Suprapubic skin (tissue), 4 donors: ENCODE measurements at places on chromosomes 3 and 15.

DNA sequence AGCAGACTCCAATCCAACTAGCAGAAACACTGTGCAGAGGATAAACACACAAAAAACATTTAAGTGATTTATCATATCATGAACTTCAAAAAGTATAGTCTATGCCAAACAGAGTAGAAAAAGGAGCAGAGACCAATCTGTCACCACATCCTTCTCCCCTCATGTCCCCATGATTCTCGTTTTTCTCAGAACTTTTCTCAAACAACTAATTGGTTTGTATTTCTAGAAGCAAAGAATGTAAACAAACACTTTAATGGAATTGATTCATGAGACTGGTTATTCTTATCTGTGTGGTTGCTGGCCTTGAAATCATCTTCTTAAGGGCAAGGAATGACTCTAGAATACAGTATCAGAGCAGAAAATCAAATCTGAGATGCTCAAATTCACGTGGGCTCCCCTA, 294.2 kb upstream of the THBS1 start:
- H3K4me1 ChIP-seq = no peaks in the 10 kb centered on the region
- DNase-seq = no peak
- H3K4me3 ChIP-seq = no peak overlapping the region
- H3K27me3 ChIP-seq = no peaks in the 10 kb centered on the region
- no peaks in the 10 kb centered on the region for H3K36me3 ChIP-seq

DNA sequence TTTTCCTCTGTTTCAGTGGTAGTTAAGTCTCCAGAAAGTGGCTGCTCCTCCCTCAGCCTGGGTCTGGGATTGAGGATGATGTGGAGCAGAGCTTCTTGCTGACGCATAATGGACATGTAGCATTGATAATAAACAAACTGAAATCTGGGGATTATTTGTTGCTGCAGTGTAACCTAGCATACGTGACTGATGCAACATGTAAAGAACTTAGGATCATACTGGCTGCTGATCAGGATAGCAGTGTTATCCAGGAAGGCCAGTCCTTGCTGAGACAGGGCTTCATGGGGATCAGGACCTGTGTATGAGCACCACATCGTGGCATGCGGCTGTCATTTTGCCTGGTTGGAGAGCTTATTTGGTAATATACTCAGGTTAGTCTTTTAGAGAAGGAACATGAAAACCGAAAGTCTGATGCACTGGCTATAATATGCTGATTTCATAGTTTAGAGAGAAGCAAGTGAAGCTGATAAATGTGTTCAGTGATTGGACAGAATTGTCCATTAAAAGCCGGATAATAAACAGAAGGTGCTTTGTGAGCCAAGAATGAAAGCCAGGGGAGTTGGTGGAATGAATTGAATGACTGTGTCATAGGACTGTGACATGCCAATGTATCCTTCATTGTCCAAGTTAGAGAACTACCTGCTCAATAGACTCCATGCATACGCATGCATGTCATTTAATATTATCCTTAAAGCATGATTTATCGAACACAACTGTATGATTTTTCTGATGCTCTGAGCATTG, 4.1 kb downstream of the MINAR1 start:
- no peaks in the 10 kb centered on the region for H3K36me3 ChIP-seq
- peaks cover 42% of the 10 kb centered on the region for H3K27me3 ChIP-seq
- no peak for DNase-seq
- H3K27ac ChIP-seq = no peak overlapping the region
- H3K4me3 ChIP-seq = no peak overlapping the region

GRCh38 chr3:194592798-194593752, 40.1 kb downstream of the TMEM44 start:
- H3K4me1 ChIP-seq = peaks cover 23% of the 10 kb centered on the region
- no peak overlapping the region for H3K4me3 ChIP-seq
- peak overlapping the region; percentile 56 for H3K27ac ChIP-seq
- H3K36me3 ChIP-seq = peaks cover 4% of the 10 kb centered on the region
- DNase-seq = no peak

GRCh38 chr3:116029266-116029665, 406.0 kb downstream of the GAP43 start:
- no peak overlapping the region for H3K27ac ChIP-seq
- H3K4me1 ChIP-seq = no peaks in the 10 kb centered on the region
- H3K27me3 ChIP-seq = no peaks in the 10 kb centered on the region

DNA sequence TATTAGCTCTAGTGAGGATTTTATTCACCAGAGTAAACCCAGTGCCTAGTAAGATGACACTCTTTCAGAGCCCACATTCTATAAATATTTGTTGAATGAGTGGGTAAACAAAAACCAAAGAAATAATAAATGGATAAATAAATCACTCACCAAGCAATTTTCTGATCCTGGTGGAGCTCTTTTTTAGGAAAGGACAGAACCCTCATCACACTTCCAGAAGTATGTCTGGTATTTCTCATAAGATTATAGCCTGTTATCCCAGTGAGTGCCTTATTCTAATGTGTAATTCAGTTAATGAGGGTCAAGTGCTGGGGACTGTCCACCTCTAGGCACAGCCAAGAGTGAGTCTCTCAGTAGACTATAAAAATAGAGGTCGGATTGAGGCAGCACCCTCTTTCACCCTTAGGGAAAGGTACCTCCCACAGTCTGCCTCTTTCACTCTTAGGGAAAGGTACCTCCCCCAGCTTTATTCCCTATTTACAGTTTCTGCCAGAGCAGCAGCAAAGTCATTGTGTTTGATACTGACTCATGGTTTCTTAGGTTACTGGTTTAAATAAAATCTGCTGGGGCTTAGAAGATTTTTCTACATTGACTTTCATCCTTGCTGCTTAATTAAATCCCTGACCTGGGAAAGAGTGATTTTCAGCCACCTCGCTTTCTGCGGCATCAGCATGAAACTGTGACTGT, 145.0 kb downstream of the STAC start:
- H3K27me3 ChIP-seq = no peaks in the 10 kb centered on the region
- H3K36me3 ChIP-seq = no peaks in the 10 kb centered on the region
- H3K4me1 ChIP-seq = no peaks in the 10 kb centered on the region
- no peak for DNase-seq
- no peak overlapping the region for H3K4me3 ChIP-seq

DNA sequence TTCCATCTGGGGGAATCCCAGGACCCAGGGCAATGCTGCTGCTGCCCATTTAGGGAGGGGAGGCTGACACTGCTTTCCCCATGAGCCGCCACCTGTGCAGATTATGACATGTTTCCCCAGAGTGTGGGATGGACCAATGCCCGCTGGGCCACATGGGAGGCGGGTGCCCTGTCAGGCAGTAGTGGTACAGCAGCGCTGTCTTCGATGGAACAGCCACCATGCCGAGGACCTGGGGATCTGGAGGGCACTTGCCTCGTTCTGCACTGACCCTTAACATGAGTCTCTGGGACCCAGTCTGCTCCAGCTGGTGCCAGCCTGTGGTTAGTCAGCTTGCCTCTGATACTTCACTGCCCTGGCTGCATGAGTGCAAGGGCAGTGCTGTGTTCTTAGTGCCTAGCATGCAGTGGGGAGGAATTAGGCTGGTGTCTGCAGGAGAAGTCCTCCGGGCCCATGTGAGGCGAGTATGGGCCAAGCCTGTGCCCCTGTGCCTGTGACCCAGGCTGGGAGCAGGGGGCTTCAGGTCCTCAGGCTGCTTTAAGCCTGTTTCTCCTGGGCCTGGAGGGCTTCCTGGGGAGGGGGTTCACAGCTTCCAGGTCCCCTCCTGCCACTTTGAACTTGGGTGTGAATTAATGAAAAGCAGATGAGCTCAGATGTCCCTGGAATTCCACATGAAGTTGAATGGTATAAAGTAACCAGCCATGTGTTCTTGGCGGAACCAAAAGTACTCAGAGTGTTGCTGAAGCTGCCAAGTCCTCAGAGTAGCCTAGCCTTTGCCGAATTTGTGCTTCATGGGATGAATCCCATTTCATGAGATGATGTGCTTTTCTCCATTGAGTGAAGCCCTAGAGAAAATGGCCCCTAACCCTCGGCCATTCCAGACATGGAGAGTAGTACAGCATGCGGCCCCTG, 22.9 kb downstream of the KLF13 start:
- H3K27ac ChIP-seq = peak overlapping the region; percentile 63
- H3K4me3 ChIP-seq = no peak overlapping the region
- peaks cover 100% of the 10 kb centered on the region for H3K4me1 ChIP-seq
- H3K27me3 ChIP-seq = no peaks in the 10 kb centered on the region

GRCh38 chr15:40593588-40594428, at the start of gene KNL1:
TSS of gene KNL1 (plus strand) at chr15:40594249. CDS start at chr15:40602932, 8,683 bp downstream.
- H3K36me3 ChIP-seq = no peaks in the 10 kb centered on the region
- peak within 1 kb of the TSS; percentile 91 for H3K27ac ChIP-seq
- H3K4me1 ChIP-seq = peaks cover 13% of the 10 kb centered on the region
- peak; percentile 93 for DNase-seq

DNA sequence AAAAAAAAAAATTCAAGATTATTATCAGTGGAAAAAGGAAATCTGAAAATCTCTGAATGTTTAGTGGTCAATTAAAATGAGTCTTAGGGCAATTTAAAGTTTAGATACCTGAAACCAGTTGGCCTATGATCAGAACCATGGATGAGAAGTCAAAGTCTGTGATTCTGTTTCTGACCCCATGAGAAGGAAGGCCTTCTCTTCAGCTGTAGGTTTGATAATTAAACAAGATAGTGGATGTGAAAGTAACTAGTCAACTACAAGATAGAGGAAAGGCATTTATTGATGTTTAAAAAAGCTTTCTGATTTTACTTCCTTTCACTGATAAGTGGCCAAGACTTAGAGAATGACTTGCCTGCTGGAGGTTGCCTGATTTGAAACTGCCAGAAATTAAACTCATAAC, 8.7 kb downstream of the PLS1 start:
- no peak for DNase-seq
- H3K4me3 ChIP-seq = no peak overlapping the region
- H3K27me3 ChIP-seq = no peaks in the 10 kb centered on the region

- no peaks in the 10 kb centered on the region for H3K27me3 ChIP-seq
- no peaks in the 10 kb centered on the region for H3K36me3 ChIP-seq
- peaks cover 34% of the 10 kb centered on the region for H3K4me1 ChIP-seq
- no peak overlapping the region for H3K4me3 ChIP-seq
- no peak overlapping the region for H3K27ac ChIP-seq
These were observed 258.9 kb downstream of the UACA start for GRCh38 chr15:70504299-70504951.

DNA sequence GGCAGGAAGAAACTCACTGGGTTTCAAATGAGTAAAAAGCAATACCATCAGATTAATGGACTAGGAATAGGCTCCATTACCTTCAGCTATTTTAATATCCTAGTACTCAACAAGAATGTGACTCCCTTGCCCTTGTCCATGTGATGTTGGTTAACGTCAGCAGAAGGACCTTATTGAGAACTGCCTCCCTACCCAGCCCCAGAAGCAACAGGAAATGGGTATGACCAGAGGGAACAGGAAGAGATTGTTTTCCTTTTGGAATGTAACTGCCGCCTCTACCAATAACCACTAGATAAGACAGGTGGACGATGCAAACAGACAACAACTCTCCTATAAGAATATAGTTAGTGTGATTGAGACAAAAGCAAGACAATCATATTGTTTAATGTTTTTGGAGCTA, 10.4 kb upstream of the MME start:
- no peak for DNase-seq
- H3K36me3 ChIP-seq = no peaks in the 10 kb centered on the region
- no peaks in the 10 kb centered on the region for H3K4me1 ChIP-seq
- no peaks in the 10 kb centered on the region for H3K27me3 ChIP-seq

GRCh38 chr15:29822100-29822683, at the start of gene TJP1:
TSS of gene TJP1 (minus strand) at chr15:29822468. CDS start at chr15:29822028, 440 bp downstream.
- no peaks in the 10 kb centered on the region for H3K27me3 ChIP-seq
- peak; percentile 75 for DNase-seq
- H3K4me1 ChIP-seq = peaks cover 26% of the 10 kb centered on the region
- peak within 1 kb of the TSS; percentile 98 for H3K27ac ChIP-seq
- H3K4me3 ChIP-seq = peak within 1 kb of the TSS; percentile 80
- no peaks in the 10 kb centered on the region for H3K36me3 ChIP-seq

- no peak overlapping the region for H3K4me3 ChIP-seq
- no peaks in the 10 kb centered on the region for H3K4me1 ChIP-seq
- no peaks in the 10 kb centered on the region for H3K27me3 ChIP-seq
- no peaks in the 10 kb centered on the region for H3K36me3 ChIP-seq
- H3K27ac ChIP-seq = no peak overlapping the region
These were observed 42.4 kb upstream of the CMTM8 start for GRCh38 chr3:32195995-32196540.

- peak; percentile 65 for DNase-seq
- peaks cover 5% of the 10 kb centered on the region for H3K4me1 ChIP-seq
- no peaks in the 10 kb centered on the region for H3K36me3 ChIP-seq
- H3K4me3 ChIP-seq = no peak overlapping the region
- peak overlapping the region; percentile 64 for H3K27ac ChIP-seq
These were observed 46.2 kb upstream of the FOXP1 start for GRCh38 chr3:71629711-71630110.

- DNase-seq = no peak
- no peak overlapping the region for H3K4me3 ChIP-seq
- no peaks in the 10 kb centered on the region for H3K36me3 ChIP-seq
- H3K27me3 ChIP-seq = no peaks in the 10 kb centered on the region
These were observed 3.5 kb downstream of the PLSCR2 start for GRCh38 chr3:146465693-146466465.

DNA sequence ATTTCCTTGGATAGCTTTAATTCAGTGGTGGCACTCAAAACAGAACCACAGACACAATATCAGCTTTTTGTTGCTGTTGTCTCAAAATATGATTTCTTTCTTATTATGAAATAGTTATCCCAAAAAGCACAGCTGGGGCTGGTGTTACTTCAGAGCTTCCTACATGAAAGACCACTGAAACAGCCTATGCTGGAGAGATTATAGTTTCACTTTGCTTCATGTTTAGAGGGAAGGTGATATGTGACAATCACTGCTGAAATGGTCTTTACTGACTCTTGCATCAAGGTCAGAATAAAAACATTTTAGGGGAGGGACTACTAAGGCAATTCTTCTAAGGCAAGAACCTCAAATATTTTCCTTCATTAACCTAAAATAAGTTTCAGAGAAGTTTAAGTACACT, 190.7 kb downstream of the TNIK start:
- H3K27me3 ChIP-seq = no peaks in the 10 kb centered on the region
- peaks cover 22% of the 10 kb centered on the region for H3K4me1 ChIP-seq
- no peak for DNase-seq

DNA sequence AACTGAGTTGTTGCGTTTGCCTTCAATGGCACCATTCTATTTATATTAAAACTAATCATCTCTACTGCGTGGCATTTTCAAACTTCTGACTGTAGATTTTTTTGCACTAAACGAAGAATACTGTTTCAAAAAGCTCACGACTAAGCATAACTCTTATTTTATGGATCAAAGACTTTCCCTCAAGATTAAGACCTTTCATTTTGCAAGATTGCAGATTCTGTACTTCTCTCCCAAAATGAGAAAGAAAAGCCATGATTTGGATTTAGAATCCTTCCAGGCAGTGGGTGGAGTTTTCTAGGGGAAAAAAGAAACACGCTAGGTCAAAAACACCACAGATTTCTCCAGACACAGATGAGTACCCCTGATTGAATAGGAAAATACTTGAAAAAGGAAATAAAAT, 617.2 kb upstream of the NR2F2 start:
- H3K4me3 ChIP-seq = no peak overlapping the region
- H3K4me1 ChIP-seq = no peaks in the 10 kb centered on the region
- H3K27ac ChIP-seq = no peak overlapping the region

- DNase-seq = no peak
- H3K27me3 ChIP-seq = peaks cover 8% of the 10 kb centered on the region
- no peaks in the 10 kb centered on the region for H3K4me1 ChIP-seq
- no peak overlapping the region for H3K4me3 ChIP-seq
These were observed 170.9 kb downstream of the ERC2 start for GRCh38 chr3:56297281-56297840.
